ENCODE measurements at places on chromosomes 2 and 18.

DNA sequence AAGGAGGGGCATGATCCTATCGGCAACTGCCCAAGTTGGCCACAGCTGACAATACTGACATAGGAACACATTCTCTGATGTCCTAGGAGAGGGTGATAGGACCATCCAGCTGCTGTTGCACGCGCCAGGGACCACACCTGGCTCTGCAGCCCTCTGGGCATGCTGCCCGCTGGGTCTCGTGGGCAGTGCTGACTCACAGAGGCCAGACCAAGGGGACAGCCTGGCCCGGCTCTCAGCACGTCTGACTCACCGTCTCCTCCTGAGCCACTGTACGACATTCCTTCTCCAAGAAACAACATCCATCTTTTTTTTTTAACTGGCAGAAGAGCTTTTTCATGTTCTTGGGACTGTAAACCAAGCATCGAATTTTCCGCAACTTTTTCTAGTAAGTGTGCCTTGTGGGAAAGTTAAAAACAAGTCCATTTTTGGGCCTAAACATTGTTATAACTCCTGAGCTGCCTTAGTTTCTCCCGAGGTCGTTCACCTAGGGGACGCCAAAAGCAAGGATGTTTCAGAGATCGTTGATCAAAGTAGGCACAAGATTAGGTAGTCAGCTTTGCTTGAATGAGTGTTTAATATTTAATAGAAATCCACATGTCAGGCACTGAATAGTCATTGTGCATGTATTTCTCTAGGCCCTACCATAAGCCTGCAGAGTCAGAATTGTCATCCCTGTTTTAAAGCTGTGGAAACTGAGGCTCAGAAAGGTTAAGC lies 100.3 kb downstream of the TTC32 start:
- no peak for DNase-seq

GRCh38 chr2:54773838-54774237 lies 50.4 kb downstream of the EML6 start:
- DNase-seq, result no peak

GRCh38 chr2:238166391-238167343 lies 7.9 kb downstream of the ERFE start:
- DNase-seq, result no peak

- DNase-seq, result no peak
Measured at GRCh38 chr2:173545364-173545763, 190.7 kb downstream of the CDCA7 start.

DNA sequence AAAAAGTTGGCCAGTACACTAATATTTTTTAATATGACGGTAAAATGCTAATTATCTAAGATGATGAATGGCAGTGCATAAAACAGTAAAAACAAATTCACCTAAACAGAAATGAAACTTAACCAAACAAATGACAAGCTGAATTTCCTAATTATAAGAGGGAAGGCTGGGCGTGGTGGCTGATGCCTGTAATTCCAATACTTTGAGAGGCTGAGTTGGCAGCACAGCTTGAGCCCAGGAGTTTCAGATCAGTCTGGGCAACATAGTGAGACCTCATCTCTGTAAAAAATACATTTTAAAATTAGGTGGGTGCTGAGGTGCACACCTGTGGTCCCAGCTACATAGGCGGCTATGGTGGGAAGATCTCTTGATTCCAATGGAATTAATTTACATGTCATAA lies 120.1 kb downstream of the USP34 start:
- DNase-seq, result no peak

GRCh38 chr2:10457846-10458598 lies 9.9 kb upstream of the ODC1 start:
- DNase-seq, result no peak

DNA sequence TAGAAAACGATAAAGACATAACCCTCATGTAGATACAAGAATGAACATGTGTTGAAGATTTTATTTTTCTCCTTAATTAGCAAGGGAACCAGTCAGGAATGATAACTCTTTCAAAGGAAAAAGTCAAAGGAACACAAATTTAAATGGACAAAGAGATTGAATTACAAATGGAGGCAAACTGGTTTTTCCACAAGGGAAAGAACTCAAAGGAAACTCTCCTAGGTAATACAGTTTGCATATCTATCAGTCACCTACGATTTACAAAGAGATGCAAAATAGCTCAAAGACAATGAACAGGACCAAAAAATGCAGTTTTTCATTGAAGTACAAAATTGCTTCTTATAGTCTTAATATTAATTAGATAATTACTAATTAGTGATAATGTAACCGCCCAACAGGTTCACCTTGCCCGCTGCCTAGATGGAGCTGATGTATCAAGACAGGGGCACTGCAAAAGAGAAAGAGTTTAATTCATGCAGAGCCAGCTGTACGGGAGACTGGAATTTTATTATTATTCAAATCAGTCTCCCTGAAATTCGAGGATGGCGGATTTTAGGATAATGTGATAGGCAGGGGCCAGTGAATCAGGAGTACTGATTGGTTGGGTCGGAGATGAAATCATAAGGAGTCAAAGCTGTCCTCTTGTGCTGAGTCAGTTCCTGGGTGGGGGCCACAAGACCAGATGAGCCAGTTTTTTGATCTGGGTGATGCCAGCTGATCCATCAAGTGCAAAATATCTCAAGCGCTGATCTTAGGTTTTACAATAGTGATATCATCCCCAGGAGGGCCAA lies 151.0 kb downstream of the TMEM17 start:
- DNase-seq, result no peak

GRCh38 chr2:176128172-176128981 lies 1.1 kb upstream of the HOXD8 start:
- no peak for DNase-seq

DNA sequence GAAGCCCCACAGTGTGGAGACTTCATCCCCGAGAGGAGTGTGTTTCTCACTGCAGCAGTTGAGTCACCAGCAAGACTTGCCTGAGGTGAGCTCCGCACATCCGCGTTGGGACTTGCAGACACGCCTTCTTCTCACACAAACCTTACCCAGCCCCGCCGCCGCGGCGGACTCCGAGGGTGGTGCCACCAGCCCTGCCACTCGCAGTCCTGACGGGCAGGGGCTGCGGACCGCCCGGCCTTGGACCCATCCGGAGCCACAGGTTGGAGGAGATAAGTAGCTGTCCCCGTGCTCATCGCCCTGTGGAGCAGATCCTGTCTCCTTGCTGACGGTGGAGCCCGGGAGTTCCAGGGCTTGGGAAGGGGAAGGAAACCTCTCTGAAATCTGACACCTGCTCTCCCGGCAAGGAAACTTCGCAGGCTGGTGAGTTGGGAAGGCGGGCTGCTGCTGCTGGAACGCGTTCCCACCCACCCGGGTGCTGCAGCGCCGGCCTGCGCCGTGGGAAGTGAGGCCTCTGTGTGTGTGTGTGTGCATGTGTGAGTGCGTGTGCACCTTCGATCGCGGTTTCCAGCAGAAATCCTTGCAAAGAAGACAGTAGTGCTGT lies at the start of gene RAB27B:
Gene RAB27B (plus strand): TSS at position 197 of the 601 bp plus-strand sequence. CDS start 49,109 bp downstream, outside the sequence.
- DNase-seq, result peak; percentile 35

- DNase-seq, result no peak
Measured at GRCh38 chr18:32771169-32771751, 1.6 kb downstream of the KLHL14 start.

GRCh38 chr18:69655816-69656215 lies 255.1 kb downstream of the DOK6 start:
- no peak for DNase-seq

GRCh38 chr2:120720231-120720630 lies 15.4 kb upstream of the GLI2 start:
- no peak for DNase-seq

DNA sequence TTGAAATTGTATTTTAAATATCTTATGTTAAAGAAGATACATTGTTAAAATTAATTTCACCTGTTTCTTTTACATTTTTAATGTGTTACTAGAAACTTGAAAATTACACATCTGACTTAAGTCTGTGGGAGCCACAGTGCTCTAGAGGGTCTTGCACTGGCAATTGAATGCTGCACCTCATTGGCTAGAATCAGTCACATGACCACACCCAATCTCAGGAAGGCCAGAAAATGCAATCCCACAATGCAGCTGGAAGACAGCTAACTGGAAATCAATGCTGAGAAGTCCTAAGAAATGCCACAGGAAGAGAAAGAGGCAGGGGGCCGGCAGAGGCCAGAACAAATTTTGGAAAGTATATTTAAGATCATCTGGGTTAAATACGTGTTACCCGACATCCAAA lies 189.2 kb upstream of the POU3F3 start:
- DNase-seq, result no peak

DNA sequence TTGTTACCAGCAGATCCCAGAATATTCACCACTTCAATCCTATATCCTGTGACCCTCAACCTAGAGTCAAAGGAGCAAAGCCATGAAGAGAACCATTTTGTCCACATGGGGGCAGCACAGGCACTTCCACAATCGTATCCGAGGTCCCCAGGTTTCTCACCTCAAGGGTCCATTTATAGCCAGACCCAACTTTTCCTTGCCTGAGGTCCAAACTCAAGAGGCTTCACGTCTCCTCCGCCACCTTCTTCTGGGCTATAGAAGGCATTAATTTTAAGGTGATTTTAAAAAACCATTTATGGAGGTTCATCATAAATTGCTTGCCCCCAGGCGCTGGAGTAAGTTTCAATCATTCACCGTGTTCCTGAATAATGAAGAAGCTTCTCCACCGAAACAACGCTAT lies 111.6 kb upstream of the NABP1 start:
- DNase-seq, result peak; percentile 66

DNA sequence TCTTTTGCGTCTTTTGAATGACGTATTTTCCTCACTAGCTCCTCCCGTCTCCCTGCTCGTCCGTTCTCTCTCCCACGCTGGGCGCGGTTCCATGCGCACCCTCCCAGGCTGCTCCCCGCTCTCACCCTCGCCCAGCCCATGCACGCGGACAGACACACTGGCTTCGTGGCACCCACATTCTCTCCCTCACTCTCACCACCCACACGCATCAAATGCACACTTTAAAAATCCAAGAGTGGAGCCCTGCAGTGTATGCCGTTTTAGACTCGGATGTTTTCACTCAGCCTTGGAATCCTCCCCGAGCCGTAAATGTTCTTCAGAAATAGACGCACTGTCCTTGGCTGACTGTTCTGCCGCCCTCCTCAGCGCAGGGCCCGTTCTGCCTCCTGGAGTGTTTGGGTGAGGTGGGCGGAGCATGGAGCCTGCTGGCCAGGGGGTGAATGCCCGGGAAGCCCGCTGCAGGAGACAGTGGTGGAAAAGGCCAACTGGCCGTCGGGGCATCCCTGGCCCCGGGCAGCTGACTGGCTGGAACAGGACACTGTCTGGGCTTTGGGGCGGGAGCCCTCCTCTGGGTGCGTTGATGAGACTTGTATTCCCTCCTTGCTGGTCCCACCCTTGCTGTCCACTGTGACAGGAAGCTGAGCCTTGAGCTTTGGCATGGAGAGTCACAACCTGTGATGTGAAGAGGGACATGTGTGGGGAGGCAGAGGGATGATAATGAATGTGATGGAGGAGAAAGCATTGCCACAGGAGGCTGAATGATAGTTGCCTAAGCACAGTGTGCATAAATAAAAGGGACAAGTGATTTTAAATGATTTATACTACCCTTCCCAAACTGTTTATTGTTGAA lies 35.4 kb upstream of the LYPD6B start:
- DNase-seq, result no peak

GRCh38 chr2:74564222-74564621 lies 9.7 kb downstream of the DOK1 start:
- DNase-seq, result no peak

GRCh38 chr18:10029711-10030110 lies 115.9 kb downstream of the VAPA start:
- no peak for DNase-seq

- no peak for DNase-seq
Measured at GRCh38 chr18:25795213-25795612, 295.2 kb downstream of the SS18 start.

DNA sequence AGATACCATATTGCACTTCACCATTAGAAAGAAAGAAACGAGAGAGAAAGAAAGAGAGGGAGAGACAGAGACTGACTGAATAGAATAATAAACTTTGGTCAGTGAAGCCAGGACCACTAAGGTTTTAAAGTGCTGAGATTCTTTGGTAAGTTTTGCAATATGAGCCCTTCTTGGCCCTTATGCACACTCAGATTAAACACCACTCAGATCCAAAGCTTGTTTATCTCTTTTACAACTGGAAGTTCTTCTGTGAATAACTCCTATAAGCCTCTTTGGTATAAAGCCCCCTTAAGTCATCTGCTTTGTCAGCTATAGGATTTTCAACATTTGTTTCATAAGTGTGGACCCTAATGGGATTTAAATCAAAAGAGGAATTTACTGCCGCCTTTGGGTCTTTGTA lies 40.8 kb downstream of the PID1 start:
- no peak for DNase-seq

DNA sequence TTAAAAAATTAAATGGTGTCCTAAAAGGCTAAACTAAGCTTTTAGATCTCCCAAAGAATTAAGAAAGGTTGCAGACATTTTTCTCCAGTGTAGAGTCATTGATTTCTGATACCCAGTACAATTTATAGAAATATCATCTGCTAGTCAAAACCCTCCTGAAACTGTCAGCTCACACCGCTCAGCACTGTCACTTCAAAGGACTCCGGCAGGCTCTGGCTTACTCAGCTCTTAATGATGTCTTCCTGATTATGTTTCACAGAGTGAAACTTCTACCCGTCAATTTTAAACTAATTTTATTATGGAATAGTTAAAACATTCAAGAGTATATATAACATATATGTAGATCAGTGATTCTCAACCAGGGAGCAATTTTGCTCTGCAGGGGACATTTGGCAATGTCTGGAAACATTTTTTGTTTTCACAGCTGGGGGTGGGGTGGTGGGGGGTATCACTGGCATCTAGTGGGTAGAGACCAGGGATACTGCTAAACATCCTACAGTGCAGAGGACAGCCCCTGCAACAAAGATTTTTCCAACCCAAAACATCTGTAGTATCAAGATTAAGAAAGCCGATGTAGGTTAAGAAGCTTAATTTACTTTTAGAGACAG lies 31.6 kb downstream of the CDK15 start:
- no peak for DNase-seq

DNA sequence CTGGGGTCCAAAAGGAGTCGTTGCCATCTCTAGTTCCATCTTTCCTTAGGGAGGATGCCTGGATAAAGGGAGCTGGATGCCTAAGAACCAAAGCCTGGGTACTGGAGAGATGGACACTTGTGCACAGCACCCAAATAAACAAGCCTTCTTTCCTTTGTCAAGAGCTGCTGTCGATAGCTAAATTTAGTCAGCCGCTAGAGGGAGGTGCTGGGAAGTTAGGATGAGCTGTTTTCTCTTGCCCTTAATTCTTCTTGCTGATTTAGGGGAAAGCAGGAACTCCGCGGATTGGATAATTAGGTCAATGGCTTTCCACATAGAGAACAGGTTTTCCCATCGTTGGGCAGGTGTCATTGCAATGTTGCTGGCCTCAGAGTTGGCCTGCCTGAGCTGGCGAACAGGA lies 30.9 kb upstream of the SERPINB12 start:
- DNase-seq, result no peak

- peak; percentile 61 for DNase-seq
Measured at GRCh38 chr2:120177001-120177621, 46.1 kb downstream of the TMEM185B start.

- DNase-seq, result no peak
Measured at GRCh38 chr2:102037681-102038080, 45.9 kb downstream of the IL1R2 start.

GRCh38 chr2:191569025-191569424 lies 108.9 kb upstream of the NABP1 start:
- DNase-seq, result no peak

Data from T-helper 9 cell (primary cell).